ENCODE measurements at places on chromosomes 5 and 9.

DNA sequence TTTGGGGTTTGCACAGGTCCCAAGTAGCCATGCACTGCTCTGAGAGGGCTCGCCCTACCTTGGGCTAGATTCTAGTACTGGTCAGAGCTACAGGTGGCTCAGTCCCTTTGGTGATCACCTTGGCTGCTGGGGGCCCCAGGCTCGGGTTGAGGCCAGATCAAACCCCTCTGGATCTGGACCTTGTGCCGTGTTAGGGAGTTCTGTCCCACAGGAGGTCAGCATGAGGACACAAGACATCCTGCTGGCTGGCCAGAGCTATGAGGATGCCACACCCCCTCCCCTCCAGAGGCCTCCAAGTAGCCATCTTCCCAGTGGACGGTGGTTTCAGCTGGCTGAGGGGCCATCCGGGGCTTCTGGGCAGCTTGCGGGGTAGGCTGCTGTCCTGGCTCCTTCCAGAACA is 10.6 kb downstream of the CDK20 start:
- DNase-seq = no peak

DNA sequence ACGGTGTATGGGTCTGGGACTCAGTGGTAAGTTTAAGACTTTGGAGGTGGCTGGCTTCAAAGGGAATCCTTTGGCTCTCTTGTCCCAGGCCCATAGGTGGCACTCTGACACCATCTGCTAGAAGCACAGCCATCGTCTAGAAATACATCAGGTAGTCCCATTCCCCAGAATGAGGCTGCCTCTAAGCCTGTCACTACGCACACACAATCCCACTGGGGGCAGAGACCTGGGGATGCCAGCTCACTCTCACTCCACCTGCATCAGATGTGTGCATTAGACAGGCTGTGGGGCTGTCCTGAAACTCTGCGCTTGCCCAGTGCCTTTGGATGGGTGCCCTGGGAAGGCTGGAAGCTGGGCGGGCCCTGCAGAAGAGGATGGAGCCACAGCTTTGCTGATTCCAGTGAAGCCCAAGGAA is 127.5 kb upstream of the PANK3 start:
- peak; percentile 38 for DNase-seq

DNA sequence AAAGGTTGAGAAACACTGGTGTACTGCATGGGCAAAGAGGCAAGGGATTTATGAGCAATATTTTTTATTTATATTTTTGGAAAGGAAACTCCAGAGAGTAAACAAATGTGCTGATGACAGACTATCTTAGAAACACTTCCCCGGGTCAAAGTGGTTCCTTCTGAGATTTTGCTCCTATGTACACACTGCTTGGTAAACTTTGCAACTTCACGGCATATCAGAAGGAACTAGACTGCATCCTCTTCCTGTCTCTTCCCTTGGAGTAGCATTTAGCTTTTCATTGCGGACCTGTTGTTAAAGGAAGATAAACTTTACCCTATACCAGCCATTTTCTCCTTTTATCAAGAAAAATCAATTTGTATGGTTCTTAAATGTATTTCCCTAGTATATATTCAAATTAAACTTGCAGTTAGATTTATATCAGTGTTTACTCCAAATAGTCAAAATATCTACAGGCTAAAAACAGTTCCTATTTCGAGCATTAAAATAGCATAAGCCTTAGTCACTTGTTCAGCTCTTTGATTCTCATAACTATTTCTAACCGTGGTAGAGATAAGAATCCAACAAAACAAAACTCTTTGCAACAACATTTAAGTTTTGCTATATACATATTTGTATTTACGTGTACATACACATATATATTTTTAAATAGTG is 48.0 kb upstream of the LRRC19 start:
- DNase-seq = peak; percentile 11

DNA sequence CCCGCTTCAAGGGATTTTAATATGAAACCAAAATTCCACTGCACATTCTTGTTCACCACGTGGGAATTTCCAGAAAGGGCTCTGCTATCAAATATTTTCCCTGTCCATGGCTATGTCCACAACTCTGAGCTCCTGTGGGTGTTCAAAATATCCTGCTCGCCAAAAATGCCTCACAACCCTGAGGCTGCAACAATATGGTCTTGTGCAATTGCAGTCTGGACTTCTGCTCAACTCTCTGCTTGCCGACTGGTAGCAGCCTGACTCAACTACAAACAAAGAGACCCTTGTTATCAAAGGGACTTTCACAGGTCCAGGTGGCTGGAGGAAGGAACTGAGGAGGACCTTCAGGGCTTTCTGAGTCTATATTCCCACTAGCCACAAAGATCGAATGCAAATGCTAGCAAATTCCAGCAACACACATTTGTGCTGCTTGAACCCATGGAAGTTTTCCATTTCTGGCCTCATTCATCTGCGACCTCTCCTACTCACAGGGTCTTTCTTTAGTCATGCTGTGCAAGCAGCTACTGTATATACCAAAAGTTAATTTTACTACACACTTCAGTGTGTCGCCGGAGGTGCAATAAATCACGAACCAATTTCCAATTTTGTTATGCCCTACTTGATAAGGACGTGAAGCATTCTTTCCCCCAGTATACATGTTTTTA is 169.2 kb upstream of the SLC30A5 start:
- peak; percentile 46 for DNase-seq

DNA sequence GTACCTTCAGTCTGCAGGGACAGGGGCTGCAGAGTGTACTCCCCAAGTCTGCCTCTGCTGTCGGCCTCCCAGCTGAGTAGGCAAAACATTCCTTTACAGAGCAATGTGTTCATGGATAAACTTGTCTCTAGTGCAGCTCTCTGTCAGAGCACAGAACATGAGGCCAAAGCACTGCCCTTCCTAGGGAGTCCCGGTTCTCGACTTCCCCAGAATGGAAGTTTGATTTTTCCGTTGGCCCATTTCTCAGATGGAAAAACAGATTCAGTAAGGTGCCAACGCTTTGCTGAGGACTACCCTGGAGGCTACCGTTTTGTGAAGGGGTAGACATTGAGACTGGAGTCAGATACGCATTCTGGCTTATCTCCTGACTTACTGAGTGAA is 422 bp upstream of the TRIM32 start:
- DNase-seq = no peak

- DNase-seq = no peak
Measured at GRCh38 chr9:117050007-117050406, 362.9 kb downstream of the TRIM32 start.

DNA sequence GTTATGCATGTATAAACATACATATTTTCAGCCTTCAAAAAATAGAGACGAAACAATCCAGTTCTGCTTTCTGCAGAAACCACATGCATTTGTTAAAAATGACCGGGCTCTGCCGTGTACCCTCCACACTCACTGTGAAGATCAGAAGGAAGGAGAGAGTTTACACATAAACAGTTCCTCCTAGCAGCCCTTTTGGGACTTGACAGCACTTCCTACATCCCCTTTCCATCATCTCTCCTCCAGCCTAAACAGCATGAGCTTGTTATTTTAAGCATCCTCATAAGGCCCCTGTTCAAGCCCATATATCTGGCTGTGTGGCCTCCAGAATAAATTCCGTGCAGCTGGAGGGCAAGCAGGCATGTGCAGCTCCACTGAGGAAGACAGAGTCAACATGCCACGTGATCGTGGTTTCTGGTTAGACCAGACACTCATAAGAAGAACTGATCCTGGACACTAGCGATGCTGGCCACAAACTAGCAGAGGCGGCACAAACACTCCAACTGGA is 42.2 kb downstream of the NIPAL4 start:
- no peak for DNase-seq

DNA sequence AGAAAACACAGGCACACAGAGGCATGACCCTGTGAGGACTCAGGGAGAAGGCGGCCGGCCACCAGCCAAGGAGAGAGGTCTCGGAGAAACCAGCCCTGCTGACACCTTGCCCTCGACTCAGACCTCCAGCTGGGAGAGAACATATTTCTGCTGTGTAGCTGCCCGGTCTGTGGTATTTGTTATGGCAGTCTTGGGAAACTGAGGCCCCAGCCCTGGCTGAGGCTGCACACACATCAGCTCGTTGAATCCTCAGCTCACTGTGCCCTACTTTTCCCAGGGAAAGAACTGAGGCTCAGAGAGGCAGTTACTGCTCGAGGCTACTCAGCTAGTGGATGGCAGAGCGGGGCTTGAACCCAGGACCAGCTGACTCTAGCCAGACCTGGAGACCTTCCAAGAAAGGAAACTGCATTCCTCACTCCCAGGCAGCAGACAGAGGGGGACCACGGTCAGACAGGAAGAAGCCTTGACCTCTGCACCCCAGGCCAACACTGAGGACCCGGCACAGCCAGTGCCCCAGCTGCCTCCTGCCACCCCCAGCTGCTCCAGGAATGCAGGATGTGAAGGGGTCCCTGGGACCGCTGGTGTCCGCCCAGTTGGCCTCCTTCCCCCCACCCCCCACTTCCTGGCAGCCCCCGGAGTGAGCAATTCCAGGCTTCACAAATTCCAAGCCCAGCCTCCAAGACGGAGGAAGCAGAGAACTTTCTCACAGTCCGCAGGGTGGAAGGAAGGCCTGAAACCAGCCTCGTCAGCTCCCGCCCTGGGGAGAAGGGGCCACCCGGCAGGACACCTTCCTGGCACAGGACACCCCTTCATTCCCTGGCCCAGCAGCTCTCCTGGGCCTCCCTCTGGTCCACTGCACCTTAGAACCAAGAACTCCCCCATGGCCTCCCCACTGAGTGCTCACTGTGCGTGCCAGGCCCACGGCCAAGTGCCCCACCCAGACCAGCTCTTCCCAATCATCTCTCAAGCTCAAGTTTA is 69.9 kb downstream of the LRSAM1 start:
- peak; percentile 90 for DNase-seq

DNA sequence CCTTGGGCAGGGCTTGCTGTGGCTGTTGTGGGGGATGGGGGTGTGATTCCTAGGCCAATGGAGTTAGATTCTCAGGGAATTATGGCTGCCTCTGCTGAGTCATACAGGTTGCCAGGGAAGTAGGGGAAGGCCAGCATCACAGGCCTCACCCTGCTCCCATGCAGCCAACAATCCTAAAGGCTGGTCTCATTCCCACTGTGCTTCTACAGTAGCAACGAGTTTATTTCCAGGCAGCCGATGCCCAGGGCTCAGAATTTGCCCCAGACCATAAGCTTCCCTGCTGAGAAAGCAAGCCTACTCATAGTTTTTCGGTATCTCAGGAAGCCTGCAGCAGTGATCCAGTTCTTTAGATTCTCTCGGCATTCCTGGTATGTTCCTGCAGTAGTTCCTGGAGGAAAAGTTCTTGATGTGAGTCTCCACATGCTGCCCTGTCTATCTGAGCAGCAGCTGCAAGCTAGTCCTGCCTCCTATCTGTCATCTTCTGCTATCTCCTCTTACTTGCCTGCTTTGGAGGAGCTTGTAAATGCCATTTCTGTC is 59.3 kb upstream of the SELENOP start:
- DNase-seq = no peak

GRCh38 chr5:121984250-121984649 is 22.5 kb downstream of the SRFBP1 start:
- no peak for DNase-seq

DNA sequence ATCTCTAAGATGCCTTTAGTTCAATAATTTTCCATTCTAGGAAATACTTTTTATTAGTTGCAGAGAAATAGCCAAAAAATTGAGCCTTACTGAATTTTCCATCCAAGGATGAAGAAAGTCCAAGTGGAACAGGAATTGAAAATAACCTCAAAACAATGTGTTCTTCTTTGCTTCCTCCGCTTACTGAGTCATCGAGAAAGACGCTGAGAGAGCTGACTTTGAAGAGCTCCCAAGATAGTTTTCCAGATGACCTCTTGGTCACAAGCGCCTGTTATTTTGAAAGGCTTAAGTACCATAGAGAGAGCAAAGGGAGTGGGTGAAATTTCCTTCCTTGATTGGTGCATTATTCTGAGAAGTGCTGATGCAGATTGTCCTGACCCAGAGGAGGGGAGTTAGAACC is 253.5 kb upstream of the ATP10B start:
- DNase-seq = peak; percentile 45

Measured in astrocyte of the spinal cord (primary cell).